Activated CD4-positive, alpha-beta T cell treated with anti-CD3 and anti-CD28 coated beads, Interleukin-2, Interleukin-6, amounts not matched to agents 100 ng/mL and 50 ng/mL, durations not matched to agents 16 hours and 8 hours (primary cell): ENCODE measurements at places on chromosomes 12 and 14.

DNA sequence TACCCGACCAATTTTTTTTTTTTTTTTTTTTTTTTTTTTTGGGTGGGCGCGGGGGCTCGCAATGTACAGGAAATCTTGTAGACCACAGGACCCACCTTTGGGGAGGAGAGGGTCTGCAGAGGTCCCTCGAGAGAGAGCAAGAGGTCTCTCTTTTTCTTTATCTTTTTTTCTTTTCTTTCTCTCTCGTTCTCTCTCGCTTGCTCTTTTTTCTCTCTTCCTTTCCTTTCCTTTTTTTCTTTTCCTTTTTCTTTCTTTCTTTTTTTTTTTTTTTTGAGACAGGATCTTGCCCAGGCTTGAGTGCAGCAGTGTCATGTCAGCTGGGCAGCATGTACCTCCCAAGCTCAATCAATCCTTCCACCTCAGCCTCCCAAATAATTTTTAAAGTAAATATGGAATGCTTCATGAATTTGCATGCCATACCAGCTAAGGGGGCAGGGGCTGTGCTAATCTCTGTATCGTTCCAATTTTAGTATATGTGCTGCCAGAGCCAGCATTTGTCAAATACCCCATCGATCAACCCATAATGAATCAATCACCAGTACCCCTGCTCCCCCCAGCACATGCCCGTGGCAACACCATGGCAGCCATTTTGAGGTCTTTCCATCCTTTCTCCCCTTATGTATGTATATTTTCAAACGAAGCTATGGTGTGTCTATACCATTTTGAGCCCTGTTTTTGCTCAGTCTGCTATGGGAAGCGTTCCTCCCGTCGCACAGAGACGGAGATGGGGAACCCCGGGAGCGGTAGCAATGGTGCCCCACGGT, 9.3 kb downstream of the PAPLN start:
- no peak for DNase-seq

DNA sequence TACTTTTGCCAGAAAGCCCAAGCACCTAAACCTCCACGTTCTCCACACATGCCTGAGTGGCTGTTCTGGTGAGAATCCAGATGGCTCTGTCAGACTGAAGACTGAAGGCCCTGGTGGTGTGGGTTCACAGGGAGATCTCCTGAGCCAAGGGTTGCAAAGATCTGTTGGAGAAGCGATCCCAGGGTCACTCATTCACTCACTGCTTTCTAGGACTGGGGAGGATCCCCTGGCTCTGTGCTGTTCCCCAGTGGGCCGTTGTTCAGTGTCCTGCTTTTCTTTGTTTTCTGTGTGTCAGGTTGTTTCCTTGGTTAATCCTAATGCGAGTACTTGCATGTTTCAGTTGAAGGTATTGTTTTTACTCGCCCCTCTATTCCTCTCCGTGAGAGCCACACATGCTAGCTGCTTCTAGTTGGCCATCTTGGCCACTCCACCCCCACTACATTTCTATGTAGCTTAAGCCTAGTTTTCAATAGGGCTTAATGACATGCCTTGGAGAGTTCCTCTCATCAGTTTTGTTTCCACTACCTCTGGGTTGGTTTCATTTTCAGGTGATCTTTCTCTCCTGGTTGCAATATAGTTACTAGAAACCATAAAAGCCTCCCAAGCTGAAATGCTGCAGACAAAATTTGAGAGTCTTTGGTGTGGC, 144.5 kb upstream of the SLC38A2 start:
- DNase-seq = peak; percentile 71

DNA sequence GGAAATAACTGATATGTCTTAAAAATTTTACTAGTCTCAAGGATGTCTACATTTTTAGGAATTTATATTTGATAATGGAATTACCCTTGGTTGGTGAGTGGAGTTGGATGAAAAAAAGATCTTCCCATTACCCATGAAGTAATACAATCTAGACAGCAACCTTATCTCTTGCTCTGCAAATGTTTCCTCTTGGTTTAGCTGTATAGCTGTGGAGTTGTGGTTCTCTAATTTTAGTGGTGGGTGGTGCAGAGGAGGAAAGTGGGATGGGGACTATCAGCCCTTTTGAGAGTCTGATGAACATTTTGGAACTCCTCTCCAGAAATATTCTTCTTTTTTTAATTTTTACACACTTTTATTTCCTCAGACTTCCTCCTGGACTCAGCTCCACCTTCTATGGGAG, 17.1 kb downstream of the SPX start:
- DNase-seq = no peak

DNA sequence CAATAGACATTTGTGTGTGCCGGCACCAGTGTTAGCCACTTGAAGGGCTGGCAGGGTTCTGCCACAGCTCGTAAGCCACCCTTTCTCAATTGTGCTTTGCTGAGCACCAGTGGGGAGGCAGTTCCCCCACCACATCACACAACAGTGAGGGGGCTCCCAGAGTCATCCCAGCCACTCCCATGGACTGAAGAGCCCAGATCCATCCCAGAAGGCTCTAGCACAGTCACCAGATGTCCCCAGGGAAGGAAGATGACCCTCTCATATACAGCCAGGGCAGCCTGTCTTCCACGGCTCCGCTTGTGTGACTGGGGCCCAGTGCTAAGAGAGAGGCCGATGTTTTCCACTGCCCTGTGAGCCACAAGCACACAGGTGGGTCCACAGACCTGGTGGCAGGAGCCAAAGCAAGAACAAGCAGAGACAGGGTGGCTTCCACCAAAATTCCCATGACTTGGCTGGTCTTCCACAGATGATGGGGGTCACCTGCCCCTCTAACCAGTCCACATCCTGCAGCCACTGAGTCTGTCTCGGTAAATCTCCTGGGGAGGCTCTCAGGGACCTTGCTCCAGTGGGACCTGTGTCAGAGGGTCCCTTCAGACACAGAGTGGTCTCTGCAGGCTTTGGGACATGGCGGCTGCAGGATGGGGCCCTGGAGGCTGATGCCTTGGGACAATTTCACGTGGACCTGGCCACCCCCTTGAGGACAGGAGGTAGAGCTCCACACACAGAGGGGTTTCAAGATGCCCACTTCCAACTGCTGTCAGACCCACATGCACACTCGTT, 71.9 kb upstream of the DDX11 start:
- DNase-seq = no peak

DNA sequence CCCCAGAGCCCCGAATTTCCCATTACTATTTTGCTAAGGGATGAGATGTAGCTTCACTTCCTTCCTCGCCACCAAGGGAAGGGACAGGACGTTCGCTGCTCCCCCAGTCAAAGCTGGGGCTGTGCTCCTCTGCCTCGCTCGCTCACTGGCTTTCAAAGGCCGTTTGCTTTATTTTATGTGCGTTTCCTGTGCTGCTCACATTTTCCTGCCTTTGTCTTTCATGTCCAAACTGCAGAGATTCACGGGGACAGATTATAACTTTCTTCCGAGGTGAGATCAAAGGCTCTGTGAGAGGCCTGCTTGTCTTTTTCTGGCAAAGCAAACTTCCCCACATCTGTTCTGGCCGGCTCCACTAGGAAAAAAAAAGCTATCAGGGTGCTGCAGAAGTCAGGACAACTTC, 76.0 kb upstream of the FZD10 start:
- DNase-seq = no peak

DNA sequence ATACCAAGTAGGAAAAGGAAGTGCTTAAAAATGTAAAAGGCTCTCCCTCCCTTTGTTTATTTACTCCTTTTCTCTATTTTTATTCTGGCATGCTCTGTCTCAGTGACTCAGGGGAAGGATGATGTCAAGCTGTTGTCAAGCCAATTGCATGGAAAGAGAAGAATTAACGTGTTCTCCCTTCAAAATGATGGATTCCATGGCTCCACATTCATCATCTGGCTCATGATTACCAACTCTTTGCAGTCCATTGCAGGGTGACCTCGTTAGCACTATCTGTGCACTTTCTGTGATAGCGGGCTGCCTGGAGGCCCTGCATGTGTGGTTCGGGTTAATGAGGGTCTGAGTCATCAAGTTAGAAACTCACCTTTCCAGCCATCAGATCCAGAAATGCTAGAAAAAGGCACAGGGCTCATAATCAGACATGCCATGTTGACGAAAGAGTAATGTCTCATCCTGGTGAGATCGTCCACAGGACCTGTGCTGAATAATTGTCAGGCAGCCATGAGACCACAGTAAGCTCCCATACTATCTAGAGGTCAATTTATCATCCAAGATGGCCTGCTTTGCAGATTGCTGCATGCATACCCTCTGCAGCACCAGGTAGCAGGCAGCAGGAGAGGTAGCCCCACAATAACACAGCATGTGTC, 79.2 kb upstream of the BTG1 start:
- DNase-seq = no peak

DNA sequence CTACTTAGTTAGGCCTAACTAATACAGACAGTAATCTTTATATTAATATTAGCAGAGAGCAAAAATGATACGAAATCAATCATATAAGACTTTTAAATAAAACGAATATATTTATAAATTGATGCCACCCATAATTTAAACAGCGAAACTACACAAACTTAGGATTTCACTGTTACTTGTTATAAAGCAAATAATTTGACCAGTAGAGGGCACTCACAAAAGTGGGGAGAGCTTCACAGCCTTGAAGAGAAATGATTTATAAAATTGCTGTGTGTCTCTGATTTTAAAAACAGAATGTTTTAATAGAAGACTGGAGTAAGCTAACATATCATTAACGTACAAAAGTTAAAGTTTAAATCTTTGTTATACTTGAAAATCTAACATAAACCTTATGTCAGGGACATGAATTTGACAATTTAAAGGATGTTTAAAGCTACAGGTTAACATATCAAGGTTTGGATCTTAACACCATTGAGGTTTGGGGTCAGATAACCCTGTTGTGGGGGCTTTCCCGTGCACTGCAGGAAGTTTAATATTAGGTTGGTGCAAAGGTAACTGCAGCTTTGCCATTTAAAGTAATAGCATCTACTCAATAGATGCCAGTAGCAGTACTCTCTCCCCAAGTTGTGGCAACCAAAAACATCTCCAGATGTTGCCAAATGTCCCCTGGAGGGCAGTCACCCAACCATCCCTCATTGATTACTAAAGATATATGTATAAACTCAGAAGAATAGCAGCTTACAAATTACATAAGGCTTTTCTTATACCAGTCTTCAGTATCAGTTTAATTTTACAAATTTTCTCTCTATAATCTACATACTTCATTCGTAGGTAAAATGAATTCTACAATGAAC, 9.3 kb downstream of the KRAS start:
- DNase-seq = peak; percentile 46

GRCh38 chr12:5944688-5945070, 380 bp downstream of the ANO2 start:
- DNase-seq = no peak

DNA sequence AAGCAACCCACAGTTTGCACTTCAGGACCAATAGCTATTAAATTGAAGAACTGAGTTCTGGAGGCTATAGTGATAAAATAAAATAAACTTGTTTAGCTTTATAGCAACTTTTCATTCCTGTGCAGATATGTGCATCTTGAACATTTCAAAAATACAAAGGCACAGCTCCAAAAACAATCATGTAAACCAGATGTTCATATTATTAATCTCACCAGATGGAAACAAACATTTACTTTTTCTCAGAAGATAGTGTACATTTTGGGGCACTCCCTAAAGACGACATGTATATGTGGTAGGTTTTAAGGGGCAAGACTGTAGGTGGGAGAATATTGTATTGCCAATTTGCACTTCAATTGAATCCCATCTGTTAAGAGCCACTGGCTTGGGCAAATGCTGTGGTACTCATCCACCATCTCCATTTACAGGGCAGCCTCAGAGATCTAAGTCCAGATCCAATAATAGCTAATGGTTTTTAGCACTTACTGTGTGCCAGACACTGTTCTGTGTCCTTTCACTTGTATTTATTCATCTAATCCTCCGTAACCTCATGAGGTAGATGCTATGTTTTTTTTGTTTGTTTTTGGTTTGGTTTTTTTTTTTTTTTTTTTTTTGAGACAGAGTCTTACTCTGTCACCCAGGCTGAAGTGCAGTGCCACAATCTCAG, 49.1 kb downstream of the PTGER2 start:
- no peak for DNase-seq

GRCh38 chr12:4909410-4909733, 333 bp upstream of the KCNA1 start:
- DNase-seq = no peak

GRCh38 chr14:54676812-54677708, 110.1 kb downstream of the SAMD4A start:
- peak; percentile 33 for DNase-seq

- no peak for DNase-seq
These were observed 8.0 kb upstream of the RNU6-8 start for GRCh38 chr14:32211068-32211404.

GRCh38 chr12:107134558-107134957, 41.2 kb upstream of the CRY1 start:
- peak; percentile 51 for DNase-seq

GRCh38 chr12:106181401-106182114, 42.8 kb upstream of the NUAK1 start:
- no peak for DNase-seq

- no peak for DNase-seq
These were observed 371.5 kb downstream of the LRIG3 start for GRCh38 chr12:58548801-58549200.

DNA sequence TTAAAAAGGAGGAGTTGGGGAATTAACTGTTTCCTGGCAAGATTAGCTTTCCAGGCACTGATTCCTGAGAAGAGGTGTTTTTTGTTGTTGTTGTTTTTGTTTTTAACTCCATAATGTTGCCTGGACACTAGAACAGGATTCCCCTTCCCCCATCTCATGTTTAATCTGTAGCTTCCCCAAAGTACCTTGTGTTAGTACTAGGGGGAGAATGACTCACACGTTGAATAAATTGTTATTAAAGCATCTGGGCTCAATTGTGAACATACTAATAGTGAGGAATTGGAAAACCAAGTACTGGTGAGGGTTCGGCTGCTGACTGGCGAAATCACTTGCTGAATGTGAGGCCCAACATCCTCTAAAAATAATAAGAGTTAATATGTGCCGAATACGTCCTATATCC, 1.3 kb upstream of the GNG2 start:
- DNase-seq = no peak

DNA sequence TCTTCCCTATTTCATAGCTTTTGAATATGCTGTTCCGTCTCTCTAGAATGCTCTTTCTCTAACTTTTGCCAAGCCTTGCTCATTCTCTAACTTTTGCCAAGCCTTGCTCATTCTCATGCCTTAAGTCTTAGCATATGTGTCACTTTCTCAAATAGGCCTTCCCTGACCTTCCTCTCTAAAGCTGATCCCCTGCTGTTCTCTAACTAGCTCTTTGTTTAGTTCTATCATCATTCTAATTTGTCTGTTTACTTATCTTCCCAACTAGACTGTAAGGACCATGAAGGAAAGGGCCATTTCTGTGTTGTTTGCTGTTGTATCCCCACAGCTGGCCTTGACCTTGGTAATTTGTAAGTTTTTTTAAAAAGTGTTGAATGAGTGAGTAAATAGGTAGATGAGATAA, 71.1 kb downstream of the ZNF641 start:
- DNase-seq = no peak

DNA sequence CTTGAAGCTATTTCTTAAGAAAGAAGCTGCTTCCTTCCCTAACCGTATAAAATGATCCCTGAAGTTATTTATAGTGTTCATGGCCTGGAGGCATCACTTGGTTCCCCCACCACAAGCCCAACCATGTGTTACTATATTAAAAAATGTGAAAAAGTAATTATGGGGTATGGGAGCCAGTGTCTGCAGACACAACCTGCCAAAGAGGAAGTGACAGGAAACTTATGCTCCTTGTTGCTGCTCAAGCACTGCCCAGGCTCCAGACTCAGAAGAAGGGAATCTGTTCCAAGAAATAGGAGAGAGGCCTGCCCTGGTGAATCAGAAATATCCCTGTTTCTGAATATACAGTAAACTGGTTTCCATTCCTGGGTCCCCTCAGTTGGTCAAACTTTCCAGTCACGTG, 217.2 kb upstream of the BMP4 start:
- no peak for DNase-seq

GRCh38 chr12:4197922-4198763, 75.4 kb upstream of the CCND2 start:
- DNase-seq = no peak

GRCh38 chr12:113318900-113319628, 15.8 kb downstream of the SLC8B1 start:
- DNase-seq = no peak
